ENCODE measurements at places on chromosomes 1 and 21.
A peak's percentile ranks its signal among the peaks of the same experiment; 100 is the strongest.

DNA sequence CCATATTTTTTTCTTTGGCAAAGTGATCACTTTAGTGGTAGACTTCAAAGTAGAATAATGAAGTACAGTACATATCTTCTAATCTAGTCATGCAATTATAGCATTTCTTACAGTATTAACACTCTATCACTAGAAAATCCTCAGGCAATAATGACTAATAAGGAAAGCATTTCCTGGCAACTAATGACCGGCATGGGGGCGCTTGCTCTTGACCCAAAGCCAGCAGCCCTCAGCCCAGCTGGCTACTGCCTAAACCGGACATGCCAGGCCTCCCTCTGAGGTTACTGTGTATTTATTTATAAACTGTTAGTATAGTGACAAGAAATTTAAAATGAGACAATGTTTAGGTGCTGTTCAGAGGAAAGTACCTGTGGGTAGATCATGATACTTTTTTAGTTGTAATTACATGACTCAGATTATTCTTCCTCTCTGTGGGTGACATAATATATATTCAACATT is 633.8 kb downstream of the PTPRC start:
- DNase-seq = peak; percentile 76

DNA sequence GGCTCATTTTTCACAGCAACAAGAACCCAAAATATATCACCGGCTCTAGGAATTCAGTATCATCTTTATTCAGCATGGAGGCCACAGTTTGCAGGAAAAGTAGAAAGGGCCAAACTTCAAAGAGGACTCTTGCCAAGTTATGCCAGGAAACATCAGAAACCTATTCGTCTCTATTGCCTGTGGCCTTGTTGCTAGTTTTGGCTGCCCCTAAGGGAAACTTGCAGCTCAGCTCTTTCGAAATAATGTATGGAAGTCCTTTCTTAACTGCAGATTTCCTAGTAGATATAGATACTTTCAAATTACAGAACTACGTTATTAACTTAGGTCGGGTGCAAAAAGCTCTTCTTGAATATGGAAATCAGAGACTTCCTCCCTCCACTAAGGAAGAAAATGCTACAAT is 4.2 kb upstream of the NENF start:
- DNase-seq = no peak

- DNase-seq = no peak
These were observed 123.5 kb upstream of the MAGI3 start for GRCh38 chr1:113266788-113267187.

- DNase-seq = no peak
These were observed 18.3 kb upstream of the MMEL1 start for GRCh38 chr1:2650967-2651645.

GRCh38 chr21:14361958-14362357 is 21.0 kb downstream of the HSPA13 start:
- DNase-seq = no peak

- DNase-seq = no peak
These were observed 13.3 kb downstream of the OVAAL start for GRCh38 chr1:180571832-180572636.

DNA sequence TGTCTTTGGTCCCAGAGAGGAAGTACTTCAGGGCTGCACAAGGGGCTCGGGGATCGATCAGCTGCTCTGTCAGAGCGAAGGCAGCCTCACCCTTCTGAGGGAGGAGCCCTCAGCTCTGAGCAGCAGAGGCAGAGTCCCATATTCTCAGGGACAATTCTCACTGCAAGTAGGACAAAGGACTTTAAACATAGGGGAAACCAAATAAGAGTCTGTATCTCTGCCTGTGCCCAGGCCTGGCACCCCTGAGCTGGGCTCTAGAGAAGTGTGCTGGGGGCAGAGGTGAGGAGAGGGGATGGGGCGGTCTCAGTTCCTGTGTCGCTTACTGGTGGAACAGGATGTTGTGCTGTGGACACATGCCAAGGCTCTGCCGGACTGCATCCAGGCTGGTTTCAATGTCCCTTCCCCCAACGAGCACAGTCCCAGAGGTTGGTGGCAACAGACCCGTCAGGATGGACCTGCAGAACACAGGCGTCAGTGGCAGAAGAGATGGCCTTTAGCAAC is 76.6 kb downstream of the ABCA4 start:
- DNase-seq = no peak
